Mammary epithelial cell (primary cell): ENCODE measurements at places on chromosomes 11 and 22. TPM values are rescaled to one million over a fixed set of nuclear protein-coding genes. Genes with fewer than 3 reads are reported as not detected.

DDX6 gene
- 33.5 TPM for polyA plus RNA-seq

CLDN25 gene
- not detected for polyA plus RNA-seq

DRD4 gene
- not detected for polyA plus RNA-seq

MS4A3 gene
- not detected for polyA plus RNA-seq

NAV2 gene
- polyA plus RNA-seq: 11.0 TPM

XKR3 gene
- polyA plus RNA-seq: not detected
